ENCODE measurements at places on chromosomes 12 and 14.

GRCh38 chr12:124551268-124552144 is 15.9 kb downstream of the NCOR2 start:
- DNase-seq = peak; percentile 84

GRCh38 chr14:89308232-89308959 is 108.6 kb downstream of the FOXN3 start:
- no peak for DNase-seq

DNA sequence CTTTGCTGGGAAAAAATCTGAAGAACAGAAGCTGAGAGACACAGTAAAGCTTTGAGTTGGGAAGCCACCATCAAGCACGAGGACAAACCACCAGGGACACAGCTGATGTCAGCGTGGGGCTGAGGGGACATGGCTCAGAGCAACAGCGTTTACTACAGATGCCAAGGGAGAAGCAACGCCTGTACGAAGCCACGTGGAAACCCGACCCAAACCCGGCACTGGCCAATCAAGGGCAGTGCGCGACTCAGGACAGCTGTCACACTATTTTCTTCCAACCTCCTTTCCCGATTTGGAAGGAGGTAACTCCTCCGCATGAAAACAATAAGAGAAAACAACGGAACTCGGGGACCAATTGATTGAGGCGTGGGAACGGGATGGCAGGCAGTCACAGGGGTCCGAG is 20.2 kb upstream of the CHGA start:
- DNase-seq = peak; percentile 66

GRCh38 chr14:68328509-68328908 is 464.4 kb downstream of the ZFP36L1 start:
- no peak for DNase-seq

- peak; percentile 87 for DNase-seq
Measured at GRCh38 chr14:91228112-91229004, 16.1 kb downstream of the GPR68 start.

DNA sequence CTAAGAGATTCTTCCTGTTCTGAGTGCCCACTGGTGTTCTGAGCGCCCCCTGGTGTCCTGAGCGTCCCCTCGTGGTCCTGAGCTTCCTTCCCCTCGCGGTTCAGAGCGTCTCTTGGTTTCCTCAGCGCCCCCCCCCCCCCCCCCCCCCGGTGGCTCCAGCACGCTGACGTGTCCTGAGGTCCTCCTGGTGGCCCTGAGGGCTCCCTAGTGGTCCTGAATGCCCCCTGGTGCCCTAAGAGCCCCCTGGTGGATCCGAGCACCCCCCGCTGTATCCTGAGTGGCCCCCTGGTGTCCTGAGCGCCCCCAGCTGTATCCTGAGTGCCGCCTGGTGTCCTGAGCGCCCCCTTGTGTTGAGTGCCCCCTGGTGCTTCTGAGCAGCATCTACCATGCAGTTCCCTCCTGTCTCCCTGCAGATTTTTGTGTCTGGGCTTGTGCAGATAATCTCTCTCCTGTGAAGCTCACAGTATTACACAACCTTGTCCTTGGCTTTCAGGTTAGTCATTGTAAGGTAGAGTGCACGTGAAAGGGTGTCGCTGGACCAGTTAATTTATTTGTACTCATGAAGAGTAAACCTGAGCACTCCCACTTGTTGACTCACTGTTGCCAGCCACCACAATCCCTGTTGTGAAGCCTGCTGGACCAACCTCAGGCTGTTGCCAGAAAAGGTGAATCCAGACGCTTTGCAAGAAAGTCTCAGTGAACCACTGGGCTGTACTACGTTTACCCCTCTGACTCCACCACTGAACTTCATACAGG is 1168.4 kb downstream of the TMEM121 start:
- no peak for DNase-seq

DNA sequence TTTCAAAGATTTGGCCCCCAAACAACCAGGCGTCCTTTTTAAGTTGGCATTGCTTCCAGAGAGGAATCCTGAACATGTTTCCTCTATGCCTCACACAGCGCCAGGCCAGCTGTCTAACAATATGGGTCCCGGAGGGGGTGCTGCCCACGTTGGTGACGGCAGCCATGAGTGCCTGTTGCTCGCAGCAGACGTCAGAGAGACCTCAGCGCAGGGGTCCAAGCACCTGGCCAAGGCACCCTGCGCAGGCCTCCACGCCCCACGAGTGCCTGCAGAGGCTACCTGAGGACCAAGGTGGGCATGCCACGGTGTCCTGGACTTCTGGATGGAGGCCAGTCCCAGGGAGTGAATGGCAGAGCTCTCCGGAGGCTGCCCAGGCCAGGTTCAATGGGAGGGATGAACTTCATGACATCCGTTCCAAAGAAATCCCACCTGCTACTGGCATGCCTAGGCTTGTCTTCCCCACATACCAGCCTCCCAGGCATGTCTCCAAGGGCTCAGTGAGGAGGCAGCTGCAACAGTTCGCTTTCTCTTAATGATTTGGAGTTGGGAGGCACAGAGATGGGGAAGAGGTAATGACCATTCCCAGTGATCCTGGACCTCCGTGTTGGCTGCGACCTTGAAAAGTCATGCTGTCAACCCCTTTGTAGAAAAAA is 11.6 kb upstream of the FOXN3 start:
- DNase-seq = no peak

GRCh38 chr12:130156652-130157275 is 5.5 kb upstream of the FZD10 start:
- DNase-seq = no peak

- no peak for DNase-seq
Measured at GRCh38 chr12:40327535-40327934, 102.7 kb downstream of the LRRK2 start.

DNA sequence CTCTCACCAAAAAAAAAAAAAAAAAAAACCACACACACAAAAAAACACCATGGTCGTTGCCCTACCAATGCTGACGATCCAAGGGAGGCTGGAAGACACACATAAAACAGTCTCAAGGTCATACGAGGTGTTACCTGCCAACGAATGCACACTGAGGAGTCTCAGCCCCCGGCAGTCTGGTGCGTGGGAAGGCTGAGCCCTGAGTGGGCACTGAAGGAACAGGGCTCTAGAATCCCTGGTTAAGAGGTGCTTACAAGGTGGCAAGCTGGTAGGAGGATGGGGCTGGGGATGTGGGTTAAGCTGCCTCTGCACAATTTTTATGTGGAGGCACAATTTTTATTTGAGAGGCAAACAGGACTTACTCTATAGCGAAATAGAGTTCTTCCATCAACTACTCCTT is 7.9 kb downstream of the LTBP2 start:
- no peak for DNase-seq

DNA sequence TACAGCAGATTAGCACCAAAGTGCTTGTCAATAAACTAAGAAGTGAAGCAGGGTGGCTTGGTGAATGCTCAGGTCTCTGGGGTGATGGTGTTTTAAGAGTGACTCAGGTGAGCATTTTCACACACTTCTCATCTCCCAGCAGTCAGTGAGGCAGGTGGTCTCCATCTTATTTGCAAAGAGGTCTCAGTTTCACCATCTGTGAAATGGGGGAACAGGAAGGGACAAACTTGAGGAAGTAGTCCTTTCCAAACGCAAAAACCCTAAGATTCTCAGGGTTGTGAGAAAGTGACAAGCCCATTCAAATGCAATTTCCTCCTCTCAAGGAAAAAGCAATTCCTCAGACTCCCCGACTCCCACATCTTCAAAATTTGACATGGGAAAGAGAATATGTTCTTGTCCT is 54.1 kb downstream of the CMKLR1 start:
- DNase-seq = no peak

GRCh38 chr12:52395761-52396434 is 10.2 kb downstream of the KRT82 start:
- DNase-seq = peak; percentile 96

DNA sequence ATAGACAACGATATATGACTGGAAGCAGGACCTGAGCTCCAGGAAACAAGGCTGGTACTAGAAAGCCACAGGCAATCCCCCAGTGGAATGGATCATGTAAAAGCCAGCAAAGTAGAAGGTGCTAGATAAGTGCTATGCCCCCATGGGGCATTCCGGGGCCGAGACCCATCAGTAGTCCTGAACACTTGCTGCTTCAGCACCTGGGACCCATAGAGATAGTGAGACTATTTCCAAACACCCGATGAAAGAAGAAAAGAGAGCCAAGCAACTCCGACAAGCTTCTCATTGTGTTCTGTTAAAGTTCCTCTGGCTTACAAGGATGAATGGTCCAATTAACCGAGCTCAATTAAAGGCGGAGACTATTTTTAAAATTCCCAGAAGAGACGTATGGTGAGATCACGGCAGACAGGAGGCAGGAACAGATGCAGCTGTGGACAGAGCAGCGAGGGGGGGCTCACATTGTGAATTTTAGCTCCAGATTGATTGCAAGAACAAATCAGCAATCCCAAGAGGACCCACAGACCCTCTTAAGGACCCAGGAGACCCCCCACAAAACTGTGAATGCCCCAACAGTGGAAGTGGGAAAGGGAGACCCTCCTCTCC is 142.5 kb upstream of the OVCH1 start:
- no peak for DNase-seq

GRCh38 chr14:23916446-23916845 is 37.1 kb upstream of the DHRS4 start:
- no peak for DNase-seq

GRCh38 chr12:62016021-62016420 is 244.2 kb upstream of the USP15 start:
- no peak for DNase-seq

DNA sequence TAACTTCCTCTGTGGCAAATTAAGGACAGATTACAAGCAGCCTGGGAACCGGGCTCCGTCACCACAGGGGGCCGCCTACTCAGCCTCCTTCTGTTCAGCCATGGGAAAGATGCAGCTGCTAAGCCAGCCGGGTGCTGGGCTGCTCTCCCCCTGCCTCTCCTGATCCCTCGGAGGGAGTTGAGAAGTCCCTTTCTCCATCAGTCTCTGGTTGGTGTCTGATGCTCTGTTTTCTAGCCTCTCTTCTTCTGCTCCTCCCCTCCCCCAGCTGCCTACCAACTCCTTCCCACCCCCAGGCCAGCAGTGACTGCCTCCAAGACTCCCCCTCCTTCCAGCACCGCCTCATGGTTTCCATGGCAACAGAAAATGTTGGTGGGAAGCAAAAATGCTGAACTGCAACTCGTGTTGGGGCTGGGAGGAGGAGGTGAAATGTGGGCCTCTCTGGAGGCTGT is 486.7 kb downstream of the APAF1 start:
- peak; percentile 54 for DNase-seq

DNA sequence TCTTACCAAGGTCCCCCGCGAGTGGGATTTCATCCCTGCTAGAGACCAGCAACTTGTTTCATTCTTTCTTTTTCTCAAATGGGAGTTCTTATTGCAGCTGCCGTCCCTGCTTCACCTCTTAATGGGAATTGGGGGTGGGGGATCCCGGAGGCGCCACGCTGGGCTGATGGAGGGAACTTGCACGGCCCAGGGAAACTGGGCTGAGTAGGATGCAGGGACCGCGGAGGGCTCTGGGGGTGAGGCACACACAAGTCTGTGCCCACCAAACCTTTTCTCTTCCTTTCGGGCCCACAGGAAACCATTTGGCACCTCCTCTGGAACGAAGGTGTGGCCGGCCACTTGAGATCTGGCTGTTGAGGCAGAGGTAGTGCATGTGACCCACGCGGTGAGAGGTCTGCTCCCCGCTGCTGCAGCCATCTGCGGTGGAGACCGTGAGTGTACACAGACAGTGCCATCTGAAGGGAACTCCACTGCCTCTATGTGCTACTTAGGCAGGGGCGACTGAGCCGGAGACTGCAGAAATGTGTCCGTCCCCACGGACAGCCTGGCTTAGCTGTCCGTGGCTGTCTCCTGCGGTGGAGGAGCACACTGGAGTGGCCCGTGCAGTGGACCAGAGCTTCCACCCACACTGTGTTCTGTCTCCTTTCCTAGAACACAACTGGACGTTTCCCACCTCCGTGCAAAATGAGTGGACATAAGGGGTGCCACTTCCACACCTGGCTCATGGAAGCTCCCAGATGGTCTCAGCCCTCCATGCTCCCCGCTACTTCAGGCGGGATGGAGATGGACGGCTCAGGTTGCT is 42.1 kb upstream of the TESC start:
- DNase-seq = peak; percentile 47

DNA sequence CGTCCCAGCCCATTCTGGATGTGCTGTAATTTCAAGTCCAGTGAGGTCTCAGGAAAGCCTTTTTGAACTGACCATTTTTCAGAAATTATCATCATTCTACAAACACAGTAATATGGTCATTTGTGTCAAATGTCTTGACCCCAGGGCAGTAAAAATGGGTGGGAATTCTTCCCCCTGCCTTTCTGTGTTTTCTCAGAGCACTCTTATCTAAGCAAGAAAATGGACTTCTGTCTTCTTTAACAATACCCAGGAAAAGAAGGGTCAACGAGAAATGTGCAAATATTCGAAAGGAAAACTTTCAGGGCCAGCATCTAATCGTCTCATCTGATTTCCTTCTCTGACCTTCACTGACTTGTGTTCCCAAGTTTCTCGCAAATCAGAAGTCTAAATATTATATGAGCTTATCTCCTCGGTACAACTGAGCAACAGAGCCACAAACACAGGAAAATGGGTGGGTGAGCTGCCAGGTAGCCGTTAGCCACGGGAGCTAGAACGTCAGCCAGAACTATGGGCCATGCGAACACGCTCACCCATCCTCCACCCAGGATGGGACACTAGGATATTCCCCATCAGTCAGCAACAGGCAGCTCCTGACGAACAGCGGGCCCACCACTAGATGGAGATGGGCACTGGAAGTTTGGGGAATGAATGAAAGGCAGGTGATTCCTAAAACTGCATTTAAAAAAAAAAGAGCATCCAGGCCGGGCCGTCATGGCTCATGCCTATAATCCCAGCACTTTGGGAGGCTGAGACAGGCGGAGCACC is 57.1 kb downstream of the VWF start:
- peak; percentile 88 for DNase-seq

DNA sequence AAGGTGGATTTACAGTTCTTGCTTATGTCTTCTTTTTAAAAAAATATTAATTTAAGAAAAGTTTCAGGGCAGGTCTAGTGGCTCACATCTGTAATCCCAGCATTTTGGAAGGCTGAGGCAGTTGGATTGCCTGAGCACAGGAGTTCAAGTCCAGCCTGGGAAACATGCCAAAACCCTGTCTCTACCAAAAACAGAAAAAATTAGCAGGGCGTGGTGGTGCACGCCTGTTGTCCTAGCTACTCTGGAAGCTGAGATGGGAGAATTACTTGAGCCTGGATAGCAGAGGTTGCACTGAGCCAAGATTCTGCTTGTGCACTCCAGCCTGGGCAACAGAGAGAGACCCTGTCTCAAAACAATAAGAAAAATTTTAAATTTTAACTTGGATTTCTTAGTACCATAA is 5.4 kb upstream of the TAS2R46 start:
- DNase-seq = no peak

DNA sequence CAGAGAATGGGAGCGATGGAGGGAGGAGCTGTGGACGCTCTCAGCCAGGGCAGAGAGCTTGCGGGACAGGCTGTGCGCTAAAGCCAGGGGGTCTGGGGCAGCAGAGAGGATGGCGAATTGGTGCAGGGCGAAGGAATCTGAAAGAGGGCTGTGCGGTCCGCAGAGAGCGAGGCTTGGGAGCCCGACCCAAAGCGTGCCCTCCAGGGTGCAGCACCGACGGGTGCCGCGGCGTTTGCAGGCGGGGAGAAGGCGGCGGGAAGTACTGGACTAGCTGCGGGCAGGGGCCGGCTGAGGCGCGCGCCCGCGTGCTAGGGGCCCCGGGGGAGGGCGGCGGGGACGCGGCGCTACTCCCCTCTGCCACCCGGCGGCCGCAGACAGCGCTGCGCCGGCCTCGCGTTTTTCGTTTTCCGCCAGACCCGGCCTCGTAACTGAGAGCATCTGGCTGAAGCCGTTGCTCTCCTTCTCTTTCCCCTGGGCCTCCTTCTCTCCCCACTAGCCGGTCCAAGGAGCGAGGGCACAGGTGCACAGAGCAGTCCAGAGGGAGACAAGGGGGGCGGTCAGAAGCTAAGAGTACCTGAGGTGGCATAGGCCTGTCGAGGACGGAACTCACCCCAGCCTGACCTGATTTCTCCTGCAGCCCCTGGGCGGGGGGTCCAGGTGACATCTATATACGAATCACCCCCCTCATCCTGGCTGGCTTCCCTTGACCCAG is 24.9 kb downstream of the SLC6A12 start:
- DNase-seq = peak; percentile 99
